ENCODE measurements at places on chromosomes 3 and 15.

- DNase-seq, result peak; percentile 1
Measured at GRCh38 chr15:42427429-42428223, 63.3 kb downstream of the ZNF106 start.

DNA sequence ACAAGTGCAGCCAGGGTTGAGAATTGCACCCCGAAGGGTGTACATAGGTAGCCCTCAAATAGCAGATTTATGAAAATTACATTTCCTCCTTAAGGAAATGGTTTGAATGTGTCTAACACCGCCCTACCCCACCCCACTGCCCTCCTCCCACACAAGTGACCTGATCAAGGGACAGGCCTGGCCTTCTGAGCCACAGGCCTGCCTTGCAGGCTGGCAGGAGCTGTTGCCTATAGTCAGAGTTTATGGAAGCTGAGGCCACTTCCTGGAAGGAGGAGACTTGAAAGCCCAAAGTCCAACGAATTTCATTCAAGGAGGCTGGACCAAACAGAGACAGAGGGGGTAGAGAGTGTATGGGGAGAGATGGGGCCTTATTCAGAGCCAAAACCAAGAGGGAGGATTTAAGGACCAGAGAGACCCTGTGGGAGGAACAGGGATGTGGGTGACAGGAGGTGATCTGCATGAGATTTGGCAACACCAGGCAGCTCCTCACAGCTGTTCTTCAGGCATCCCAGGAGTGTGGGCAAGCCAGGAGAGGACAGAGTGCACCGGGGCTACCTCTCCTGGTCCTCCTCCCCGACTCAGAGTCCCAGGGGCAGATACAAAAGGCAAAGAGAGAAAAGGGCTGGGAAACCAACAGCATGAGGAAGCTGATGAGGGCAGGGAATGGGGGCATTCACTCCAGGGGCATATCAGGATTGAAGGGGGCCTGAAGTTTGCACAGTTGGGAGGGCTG lies 100.4 kb upstream of the HES1 start:
- no peak for DNase-seq

DNA sequence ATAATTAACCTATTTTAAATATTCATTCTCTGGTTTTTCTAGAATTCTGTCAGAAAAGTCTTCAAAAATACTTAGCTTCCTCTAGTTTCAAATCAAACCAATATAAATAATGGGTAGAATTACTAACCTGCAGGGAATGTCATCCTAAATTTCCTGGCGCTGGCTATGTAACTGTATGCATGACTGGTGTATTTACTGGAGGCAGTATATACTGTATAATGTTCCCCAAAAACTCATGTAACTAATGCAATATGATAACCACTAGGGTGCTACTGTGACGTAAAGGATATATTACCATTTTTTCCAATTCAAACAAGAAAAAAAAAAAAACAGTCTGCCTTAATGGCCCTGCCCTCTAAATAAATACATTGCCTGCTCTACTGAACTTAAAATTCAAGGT lies 407.5 kb downstream of the MECOM start:
- DNase-seq, result no peak

DNA sequence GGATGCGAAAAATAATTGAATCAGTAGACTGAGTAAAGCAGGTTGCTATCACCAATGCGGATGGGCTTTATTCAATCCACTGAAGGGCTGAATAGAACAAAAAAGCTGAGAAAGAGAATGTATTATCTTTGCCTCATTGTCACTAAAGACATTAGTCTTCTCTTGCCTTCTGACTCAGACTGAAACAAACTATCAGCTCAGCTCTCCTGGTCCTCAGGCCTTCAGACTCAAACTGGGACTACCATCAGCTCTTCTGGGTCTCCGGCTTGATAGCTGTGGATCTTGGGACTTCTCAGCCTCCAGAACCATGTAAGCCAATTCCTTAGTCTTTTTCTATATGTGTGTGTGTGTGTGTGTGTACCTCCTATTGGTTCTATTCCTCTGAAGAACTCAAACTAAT lies 12.6 kb downstream of the IFT57 start:
- no peak for DNase-seq

- no peak for DNase-seq
Measured at GRCh38 chr3:127707851-127708411, 35.2 kb downstream of the ABTB1 start.

GRCh38 chr15:37801529-37801928 lies 132.9 kb upstream of the TMCO5A start:
- DNase-seq, result no peak

DNA sequence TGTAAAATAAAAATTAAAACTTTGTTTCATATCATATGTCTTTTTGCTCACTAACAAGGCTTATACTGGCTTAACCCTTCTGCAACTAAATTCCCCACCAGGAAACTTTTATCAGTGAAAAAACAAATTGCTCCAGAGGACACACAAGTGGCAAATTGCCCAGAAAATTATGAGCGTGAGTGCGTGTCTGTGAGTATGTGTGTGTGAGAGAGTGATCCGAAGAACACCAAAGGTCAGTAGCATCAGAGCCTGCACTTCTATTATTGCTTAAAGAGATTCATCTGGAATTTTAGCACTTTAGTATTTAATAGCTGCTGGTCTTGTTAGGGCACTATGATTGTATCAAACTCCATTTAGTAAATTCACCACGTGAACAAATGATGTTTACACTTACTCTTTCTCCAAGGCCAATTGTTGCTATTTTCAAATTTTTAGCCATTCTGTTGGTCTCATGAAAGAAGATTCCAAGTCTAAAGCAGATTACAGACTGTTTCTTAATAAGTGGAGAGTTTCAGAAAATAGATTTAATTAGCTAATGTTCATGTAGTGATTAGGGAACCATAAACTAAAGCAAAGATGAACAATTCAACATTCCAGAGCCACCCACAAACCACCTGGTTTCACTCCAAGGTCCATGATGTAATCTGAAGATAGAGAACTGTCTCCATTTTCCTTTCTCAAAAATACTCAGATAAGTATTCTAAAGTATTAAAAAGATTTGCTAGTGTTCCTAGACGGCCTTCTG lies 91.1 kb upstream of the IL12A start:
- no peak for DNase-seq

DNA sequence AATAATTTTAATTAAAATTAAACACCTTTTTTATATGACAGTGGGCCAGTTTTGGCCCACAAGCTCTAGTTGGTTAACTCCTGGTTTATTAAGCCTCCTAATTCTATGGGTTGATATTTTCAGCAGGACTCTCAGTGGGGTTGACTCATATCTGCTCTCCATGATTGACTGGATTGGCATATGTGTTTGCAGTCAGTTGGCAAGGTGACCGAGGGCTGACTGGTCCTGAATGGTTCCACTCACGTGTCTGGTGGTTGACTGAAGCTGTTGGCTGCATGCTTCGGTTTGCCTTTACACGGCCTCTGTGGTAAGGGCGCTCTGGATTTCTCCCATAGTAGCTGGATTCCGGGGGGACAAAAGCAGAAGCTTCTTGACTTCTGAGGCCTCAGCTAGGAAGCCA lies 65.3 kb upstream of the ZNF280D start:
- no peak for DNase-seq

- no peak for DNase-seq
Measured at GRCh38 chr15:82643992-82644391, 3.2 kb downstream of the CPEB1 start.

DNA sequence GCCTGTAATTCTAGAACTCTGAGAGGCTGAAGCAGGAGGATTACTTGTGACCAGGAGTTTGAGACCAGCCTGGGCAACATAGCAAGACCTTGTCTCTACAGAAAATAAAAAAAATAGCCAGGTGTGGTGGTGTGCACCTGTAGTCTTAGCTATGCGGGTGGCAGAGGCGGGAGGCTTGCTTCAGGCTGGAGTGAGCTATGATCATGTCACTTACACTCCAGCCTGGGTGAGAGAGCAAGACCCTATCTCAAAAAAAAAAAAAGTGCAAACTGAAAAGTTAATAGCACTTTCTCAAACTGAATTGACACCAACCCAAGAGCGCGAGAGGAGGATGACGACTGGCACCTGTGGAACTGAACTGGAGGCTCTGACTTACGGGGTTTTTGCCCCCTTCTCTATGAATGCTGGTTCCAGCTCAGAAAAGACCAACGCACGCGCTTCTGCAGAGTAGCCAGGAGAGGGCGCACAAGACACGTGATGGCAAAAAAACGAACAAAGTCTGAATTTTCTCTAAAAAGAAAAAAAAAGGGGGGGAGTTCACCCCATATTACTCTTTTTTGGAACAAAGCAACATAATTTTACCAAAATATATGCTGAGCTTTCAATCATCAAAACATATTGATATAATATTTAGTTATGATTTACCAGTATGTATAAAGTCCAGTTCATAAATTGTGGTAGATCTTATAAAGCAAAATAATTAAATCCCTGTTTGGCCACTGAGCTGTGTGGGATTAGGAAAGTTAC lies 23.7 kb downstream of the CFAP92 start:
- DNase-seq, result peak; percentile 42

DNA sequence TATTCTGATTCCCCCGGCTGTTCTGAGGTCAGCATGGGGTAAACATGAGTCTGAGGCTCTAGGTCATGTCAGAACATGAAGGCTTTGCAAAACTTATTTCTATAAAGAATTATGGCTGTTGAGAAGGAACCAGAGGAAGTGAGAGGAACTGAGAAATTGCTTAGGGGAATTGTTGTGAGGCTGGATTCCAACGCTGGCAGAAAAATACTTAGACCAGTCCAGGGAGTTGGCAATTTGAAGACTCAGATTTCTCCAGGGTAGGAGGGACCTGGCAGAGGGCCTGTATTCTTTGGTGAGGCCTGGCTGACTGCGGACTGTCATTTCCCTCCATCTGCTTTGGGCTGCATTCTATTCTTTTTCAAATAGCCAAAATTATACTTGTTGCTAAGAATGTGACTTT lies 155.5 kb downstream of the PLD1 start:
- no peak for DNase-seq

DNA sequence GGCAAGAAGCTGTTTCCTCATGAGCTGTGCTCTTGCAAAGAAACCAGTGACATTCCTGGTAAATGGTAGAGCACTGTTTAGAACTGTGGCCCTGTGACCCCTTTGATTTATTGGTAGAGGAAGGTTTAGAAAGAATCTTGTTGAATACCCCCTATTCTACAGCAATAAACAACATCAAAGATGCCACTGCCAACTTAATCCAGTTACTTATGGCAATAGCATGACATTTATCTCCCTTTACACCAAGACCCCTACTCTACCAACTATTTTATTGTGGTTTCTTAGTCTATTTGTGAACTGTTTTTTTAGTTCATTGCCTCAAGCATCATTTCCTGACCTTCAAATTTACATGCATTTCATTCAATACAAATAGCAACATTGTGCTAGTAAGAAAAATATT lies 288.6 kb downstream of the EPHA3 start:
- DNase-seq, result no peak

DNA sequence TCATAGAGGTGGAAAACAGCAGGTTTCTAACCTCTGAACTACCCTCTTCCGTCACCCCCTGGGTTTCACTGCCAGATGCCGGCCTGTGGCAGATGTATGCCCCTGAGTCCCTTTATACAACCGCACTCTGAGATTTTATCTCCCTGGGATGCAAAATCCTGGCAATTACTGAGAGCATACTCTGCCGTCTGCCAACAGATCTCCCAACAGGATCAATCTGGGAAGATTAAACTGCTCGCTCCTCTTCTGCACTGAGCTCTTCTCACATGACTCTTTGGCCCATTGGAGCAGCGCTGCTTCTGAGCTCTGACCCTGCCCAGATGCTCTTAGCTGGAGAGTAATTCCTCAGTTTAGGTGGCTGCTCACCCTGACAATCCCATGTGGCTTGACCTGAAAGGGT lies 133.2 kb downstream of the LIPC start:
- DNase-seq, result peak; percentile 62
